Right renal cortex interstitium (tissue), 3 donors: ENCODE measurements at places on chromosomes 7 and 10. TPM values are rescaled to one million over a fixed set of nuclear protein-coding genes. Genes with fewer than 3 reads are reported as not detected.

CHAT gene
- polyA plus RNA-seq: not detected

ANLN gene
- polyA plus RNA-seq: 28.3 TPM

SRRM3 gene
- 0.86 TPM for polyA plus RNA-seq

UPF2 gene
- polyA plus RNA-seq: 38.4 TPM

DPP6 gene
- polyA plus RNA-seq: 58.6 TPM

DNA sequence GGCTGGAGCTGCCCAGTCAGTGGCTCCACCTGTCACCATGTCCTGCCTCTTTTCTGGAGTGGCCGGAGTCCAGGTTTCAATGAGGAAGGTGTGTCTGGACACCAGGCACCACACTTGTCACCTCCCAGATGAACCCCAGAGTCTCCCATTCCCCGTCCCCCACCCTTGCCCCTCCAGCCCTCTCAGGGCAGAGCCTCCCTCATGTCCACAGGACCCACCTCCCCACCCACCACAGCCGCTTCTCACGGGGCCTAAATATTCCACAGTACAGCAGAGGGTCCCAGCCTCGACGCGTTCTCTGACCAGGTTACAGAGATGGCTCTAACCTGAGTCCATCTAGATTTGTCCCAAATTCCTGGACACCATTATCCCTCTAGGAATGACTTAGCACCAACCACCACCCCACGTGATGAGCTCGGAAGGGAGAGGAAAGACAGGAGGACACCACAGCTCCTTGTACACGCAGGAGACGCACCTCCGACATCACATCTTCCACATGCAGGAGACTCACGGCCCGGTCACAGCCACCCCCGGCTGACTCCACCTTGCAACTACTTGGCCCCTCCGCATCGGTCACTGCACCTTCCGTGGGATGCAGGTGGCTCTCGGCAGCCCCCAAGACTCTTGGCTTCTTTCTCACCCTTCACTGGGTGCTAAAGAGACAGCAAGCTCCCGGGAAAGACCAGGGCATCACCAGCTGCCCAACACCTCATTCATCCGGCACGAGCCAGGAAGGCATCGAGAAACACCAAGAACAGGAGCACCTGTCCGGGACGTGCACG, 560.2 kb downstream of the DNAJB6 start:
- DNase-seq: no peak

- no peak for DNase-seq
These were observed 162.1 kb downstream of the FANK1 start for GRCh38 chr10:126058507-126058906.

DNA sequence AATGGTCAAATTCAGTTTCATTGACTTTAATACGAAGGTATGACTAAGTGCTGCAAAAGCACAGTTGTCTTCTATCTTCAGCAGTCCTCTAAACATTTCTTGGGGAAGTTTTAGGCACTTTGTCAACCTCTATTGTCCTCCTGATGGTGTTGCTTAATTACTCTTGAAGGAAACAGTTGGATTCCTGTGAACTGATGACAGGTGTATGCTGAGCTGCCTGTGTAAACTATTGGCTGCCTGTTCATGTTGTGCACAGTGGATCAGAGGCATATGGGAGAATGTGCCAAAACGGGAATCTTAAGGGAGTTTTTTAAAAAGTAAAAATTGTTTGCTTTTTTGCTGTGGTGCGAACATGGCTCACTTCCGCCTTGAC, 221.0 kb downstream of the AUTS2 start:
- DNase-seq: no peak

DNA sequence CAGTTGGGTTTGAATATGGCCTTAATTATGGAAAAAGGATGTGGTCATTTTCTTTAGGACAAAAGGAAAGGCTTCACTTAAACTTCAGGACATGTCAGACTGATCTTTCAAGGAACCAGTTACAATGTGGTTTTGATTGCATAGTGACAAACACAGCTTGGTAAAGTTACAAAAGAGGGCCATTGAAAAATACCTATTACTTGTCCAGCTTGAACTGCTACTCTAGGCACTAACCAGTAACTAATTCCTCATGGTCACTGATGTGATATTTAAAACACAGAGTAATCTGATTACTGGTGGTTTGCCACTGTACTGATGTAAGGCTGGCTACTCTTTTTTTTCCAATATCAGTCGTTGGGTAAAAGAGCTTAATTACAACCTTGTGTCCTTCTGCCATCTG, 22.6 kb downstream of the TES start:
- DNase-seq: no peak

GRCh38 chr7:80770675-80771081, 132.2 kb downstream of the CD36 start:
- DNase-seq: no peak

GRCh38 chr7:17385612-17386011, 87.2 kb downstream of the AHR start:
- DNase-seq: no peak

GRCh38 chr10:27724287-27724686, 21.3 kb downstream of the MKX start:
- DNase-seq: no peak

DNA sequence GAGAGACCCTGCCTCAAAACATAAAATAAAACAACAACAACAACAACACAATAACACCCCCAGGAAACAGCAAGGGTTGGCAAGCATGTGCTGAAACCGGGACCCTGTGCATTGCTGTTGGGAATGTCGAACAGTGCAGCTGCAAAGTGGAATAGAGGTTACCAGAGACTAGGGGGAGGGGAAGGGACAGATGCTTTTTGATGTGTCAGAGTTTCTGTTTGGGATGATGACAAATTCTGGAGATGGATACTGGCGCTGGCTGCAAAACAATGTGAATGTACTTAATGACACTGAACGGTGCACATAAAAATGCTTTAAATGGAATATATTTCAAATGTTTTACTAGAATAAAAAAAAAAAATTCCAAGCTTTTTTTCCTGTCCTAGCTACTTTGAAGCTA, 241.8 kb downstream of the TEX36 start:
- no peak for DNase-seq

DNA sequence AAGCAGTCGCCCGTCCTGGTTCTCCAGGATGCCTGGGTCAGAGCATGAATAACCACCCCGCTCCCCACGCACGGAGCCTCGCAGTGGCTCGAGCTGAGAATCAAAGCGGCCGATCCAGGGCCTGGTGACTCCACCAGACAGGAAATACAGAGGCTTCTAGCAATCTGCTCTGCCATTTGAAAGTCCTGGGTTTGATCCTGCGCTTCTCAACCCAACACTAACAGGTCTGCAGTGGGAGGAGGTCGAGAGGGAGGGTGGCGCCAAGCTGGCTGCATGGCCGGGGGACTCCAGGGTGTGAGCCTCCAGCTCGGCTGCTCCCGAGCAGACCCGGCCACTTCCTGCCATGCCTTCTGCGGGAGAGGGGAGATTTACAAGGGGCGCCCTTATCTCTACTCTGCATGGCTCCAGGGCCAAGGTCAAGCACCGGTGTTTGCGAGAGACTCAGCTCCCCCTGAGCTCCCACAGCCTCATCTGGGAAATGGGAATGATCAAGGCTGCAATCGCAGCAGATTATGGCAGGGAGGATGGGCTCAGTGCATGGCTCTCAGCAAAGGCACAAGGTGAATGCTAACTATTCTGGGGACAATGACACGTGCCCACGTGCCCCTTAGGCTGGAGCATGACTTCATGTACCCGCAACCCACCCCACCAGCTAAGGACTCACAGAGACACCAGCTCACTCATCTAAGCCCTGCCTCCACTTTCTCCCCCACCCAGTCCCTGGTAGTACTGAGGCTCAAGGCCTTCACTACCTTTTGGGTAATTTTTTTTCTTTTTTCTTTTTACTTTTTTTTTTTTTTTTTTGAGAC, 73.9 kb upstream of the TNRC18 start:
- DNase-seq: no peak

- DNase-seq: no peak
These were observed 235.0 kb downstream of the BICC1 start for GRCh38 chr10:58747687-58748086.

DNA sequence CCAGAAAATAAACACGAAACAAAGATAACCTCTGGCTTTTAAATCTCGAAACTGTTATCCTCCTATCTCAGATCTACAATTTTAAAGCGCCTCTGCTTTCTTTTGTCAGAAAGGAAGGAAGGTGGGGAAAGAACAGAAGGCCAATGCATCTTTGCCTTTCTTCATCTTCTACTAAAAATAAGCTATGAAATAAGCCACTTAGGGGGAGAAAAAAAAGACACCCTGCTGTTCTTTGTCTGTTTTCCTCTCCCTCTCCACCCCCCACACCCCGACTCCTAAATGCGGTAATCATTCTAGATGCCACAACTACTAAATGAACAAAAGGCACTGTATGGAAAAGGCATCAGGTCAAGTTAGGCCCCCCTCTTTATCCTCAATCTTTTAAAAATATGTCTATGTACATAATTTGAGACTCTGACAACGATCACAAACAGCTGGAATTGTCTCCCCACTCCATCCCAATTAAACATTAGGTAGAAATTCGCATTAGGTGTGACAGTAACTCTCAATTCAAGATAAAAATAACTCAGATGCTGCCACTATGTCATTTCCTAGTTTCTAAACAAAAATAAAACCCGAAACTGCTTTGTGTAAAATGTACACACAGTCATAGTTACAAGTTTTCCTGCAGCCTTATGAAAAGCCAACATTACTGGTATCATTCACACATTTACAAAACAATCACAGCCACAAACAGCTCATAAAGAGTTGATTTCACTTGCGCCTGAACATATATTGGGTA, 2.4 kb downstream of the UBE2H start:
- DNase-seq: no peak

DNA sequence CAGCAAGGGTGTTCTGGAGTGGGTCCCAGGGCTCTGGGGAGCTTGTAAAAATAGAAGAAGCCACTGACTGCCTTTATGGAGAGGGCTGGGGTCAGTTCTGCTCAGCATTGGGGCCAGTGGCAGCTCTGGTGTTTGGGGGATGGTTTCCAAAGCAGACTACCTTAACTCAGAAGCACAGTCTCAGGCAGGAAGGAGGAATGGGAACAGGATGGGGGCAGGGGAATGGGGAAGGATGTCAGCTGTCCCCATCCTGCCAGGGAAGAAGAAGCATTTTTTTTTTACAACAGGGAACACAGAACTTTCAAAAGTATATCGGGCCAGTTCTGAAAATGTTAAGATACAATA, 28.8 kb downstream of the TSPAN15 start:
- no peak for DNase-seq

- no peak for DNase-seq
These were observed 250.2 kb downstream of the ELFN1 start for GRCh38 chr7:1920266-1920681.

DNA sequence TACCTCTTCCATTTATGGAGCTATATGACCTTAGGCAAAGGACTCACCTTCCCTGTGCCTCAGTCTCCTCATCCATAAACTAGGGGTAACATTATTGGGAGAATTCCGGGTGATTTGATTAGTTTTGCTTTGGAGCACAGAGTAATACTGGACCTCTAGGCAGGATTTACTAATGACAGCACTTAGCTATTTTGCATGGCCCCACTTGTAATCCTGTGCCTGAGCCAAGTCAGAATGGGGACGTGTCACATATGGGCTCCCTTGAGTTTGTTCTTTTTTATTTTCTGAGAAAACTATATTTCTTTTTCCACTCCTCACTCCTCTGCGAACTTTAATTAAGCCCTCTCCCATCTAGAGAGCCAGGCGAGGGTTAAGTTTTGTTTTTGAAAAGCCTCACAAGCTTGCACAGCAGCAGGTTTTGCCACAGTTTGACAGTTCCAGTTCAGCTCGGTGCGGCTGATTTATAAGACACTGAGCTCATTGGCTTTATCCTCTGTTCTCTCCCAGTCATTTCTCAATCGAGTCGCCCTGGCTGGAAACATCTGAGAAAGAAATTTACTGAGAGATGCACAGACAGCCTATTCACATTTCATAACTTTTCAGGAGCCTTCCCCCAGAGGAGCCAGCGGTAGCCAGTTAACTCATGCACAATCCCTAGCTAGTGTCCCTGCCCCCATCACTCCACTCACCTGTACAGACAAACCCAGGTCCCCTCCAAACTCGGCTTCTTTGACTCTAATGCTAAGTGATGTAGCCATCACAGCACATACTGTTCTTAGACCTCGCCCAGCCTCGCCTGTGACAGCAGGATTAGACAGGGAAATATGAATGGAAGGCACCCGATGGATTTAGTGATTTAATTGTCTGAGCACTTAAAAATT, 441.9 kb upstream of the NPVF start:
- peak; percentile 42 for DNase-seq

- DNase-seq: no peak
These were observed 539.9 kb downstream of the DNAJB6 start for GRCh38 chr7:157876469-157877285.
